ENCODE measurements at places on chromosomes 11 and 22.

GRCh38 chr11:1744891-1745700 lies 5.3 kb downstream of the IFITM10 start:
- DNase-seq = no peak

- no peak for DNase-seq
These were observed 35.7 kb upstream of the KLHL35 start for GRCh38 chr11:75468534-75469340.

DNA sequence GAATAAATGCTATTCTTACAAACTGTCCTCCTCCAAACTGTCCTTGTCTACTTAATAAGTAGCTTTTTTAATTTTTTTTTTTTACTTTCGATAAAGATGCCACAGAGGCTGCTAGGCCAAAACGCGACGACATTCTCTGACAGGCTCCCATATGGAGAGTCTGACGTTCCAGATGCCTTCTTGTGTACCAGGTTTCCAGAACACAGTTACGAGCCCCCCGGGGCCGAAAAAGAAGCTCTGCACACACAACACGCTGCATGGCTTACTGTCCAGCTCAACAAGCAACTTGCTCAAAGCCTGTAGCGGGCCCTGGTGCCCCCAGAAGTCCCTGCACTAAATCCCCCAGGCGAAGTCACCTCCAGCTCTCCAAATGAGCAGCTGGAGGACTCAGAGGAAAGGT lies 39.3 kb downstream of the LARGE1 start:
- no peak for DNase-seq

DNA sequence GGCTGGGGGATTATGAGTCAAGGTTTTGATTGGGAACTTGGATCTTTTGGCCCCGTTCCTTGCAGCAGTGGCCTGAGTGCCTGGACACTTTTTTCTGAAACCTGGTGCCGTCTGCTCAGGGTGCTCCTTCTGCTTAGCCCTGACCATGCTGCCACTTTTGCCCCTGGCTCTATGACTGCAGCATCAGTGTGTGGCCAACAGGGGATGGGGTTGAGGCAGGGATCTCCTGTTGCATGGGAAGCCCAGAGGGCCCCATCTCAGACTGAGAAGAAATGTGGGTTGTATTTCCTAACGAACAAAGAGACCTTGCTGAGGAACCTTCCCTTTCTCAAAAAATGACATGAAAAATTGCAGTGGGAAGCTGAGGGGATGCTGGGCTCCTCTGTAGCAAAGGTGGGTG lies 18.7 kb downstream of the POU2F3 start:
- no peak for DNase-seq

DNA sequence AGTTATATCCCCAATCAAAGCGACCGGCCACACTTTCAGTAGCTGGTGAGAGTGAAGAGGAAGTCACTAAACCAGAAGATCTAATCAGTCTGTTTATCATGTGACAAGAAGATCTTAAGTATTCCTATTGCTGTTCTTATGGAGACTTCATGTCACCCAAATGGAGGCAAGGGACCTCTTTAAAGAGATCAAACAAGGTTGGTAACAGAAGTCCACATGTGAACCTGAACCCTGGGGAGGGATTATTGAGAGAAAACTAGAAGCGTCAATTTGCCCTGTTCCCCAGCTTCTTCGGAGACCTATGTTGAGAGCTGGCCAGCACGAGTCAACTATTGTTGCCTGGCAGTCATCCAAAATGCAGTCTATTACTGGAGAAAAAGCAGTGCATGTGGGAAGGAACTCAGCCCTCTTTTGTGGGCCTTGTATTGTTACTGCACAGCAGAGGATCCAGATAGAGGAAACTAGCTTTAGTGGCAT lies 76.9 kb upstream of the CTSC start:
- DNase-seq = no peak

DNA sequence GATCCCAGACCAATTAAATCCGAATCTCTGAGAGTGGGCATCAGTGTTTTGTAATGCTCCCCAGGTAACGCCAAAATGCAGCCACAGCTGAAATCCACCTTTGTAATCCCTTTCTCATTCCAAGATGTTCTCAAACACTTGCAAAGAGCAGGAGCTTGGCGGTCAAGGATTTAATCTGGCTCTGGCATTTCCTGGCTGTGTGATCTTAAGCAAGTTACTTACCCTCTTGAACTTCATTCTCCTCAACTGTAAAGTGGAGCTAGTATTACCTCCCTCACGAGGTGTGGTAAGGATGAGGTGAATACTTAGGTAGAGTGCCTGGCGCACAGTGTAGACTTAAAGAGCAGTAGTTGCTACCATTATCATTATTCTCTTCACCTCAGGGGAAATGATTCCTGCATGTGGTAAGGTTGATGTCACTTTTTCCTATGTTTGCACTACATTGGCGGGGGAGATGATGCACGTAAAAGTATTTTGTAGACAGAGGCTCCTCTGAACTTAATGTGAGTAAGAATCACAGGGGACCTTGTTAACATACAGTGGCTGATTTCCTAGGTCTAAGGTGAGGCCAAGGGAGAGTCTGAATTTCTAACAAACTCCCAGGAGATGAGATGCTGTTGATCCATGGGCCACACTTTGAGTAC lies 210.4 kb upstream of the PITPNB start:
- DNase-seq = no peak

DNA sequence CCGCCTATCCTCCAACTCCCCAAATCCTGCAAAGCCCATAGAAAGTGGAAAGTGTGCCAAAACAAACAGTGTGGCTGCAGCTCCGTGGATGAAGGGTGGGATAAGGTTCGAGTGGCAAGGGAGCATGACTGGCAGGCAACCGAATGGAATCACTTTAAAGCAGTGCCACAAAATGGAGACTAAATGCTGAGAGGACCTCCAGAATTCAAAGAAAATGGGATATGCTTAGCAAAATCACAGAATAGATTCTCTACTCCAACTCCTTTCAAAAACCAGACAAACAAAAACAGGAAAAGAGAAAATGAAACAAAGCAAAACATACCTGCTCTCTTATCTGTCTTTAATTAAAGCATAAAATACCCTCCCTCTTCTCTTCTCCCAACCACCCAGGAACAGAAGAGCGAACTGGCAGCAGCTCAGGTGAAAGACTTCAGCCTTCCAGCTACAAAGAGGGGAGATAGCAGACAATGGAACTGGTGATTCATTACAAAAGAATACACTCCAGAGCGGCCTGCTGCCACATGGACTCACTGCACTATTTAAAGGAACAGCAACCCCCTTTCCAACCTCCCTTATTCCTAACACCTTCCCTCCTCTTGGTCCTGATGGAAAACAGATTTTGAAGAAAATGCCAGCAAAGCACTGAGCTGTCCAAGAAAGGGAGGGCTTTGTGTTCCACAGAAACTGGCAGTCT lies 118.5 kb downstream of the APOL5 start:
- DNase-seq = no peak

DNA sequence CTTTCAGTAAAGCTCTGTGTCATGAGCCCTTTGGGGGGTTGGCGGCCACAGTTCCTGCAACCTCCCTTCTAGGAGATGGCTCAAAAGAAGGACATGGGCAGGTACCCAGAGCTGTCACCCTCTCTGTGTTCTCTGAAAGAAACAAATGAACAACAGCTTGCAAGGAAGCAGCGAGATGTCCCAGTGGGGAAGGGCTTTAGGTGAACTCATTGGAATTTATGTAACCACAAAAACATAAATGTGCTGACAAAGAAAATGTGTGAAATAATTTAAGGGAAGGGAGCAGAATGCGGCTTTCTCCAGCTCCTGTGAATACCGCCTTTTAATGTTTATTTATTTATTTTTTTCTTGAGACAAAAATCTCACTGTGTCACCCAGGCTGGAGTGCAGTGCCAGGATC lies 3.3 kb downstream of the PARVG start:
- no peak for DNase-seq

DNA sequence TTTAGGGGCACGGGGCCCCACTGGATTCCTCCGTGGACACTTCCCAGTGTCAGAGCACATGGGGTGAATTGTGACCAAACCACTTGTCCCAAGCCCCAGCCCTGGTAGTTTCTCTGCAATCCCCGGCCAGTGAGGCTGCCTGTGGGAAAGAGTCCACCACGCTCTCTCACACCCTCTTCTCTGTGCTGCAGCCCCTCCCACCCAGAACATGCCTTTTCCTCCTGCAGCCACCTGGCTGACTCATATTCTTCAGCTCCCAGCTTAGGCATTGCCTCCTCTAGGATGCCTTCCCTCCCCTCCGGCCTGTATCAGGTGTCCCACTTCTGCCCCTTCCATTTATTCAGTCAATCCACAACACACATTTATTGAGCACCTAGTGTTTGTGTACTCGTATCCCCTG lies 5.4 kb upstream of the RPS6KB2 start:
- DNase-seq = no peak

DNA sequence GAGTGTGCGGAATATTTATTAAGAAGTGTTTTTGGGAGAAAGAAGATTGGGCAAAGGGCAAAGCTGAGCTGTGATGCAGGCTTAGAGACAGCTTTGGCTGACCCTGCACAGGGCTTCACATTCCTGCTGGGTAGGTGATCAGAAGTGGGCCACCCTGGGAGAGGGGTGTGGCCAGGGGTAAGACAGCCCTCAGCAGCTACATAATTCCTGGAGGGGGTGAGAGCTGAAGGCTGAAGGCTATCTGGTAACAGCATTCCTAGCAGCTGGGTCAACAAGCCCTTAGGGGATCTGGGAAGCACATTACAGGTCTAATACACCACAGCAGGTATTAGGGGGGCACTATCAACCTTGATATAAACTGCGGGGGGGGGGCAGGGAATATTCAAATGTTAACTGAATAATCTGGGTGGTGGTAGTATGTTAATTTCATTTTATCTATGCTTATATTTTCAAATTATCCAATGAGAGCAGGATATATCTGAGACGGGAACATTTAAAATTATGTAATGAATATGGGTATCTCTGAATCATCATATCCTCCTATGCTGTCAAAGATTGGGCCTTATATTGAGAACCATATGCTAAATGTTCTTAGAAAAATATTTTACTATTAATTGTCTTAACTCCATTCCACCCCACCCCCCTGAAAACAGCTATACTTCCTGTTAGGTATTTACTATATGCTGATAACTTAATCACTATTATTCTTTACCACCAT lies 5.9 kb downstream of the OOSP1 start:
- DNase-seq = no peak

GRCh38 chr22:25148149-25148691 lies 51.4 kb upstream of the CRYBB3 start:
- DNase-seq = no peak

- peak; percentile 72 for DNase-seq
These were observed at the start of gene GRAMD1B for GRCh38 chr11:123429913-123430720. TSS of gene GRAMD1B (plus strand) at chr11:123430269. CDS start at chr11:123430793, 524 bp downstream.

- DNase-seq = no peak
These were observed 538.5 kb downstream of the INSC start for GRCh38 chr11:15653191-15653710.

- no peak for DNase-seq
These were observed 620.6 kb downstream of the SOX6 start for GRCh38 chr11:15735706-15736105.

DNA sequence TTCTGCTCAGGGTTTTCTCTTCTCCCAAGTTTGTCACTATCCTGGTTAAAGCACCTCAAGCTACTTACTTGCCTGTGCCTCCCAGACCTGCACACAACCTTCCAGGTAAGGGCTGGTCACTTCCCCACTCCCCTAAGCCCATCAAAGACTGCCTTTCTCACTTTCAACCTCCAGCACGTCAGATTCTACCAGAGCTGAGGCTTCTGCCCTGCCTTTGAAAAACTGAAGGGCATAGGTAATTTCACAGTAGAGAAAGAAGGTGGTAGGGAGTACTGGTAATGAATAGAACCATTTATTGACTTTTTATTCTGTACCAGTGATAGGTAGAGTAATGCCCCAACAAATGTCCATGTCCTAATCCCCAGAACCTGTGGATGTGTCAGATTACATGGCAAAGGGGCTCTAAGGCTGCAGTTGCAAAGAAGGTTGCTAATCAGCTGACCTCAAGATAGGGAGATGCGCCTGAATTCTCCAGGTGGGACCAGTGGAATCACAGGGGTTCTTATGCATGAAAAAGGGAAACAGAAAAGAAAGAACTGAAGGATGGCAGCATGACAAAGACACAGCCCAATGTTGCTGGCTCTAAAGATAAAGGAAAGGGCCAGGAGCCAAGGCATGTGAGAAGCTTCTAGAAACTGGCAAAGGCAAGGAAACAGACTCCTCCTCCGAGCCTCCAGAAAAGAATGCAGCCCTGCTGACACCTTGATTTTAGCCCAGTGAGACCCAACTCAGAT lies 89.0 kb downstream of the SLC1A2 start:
- DNase-seq = no peak

- DNase-seq = no peak
These were observed 127.2 kb downstream of the OSBP2 start for GRCh38 chr22:30821863-30822215.

- DNase-seq = no peak
These were observed 2.5 kb downstream of the CNIH2 start for GRCh38 chr11:66280428-66280827.

GRCh38 chr22:38187413-38188212 lies 6.0 kb upstream of the PLA2G6 start:
- DNase-seq = no peak

- no peak for DNase-seq
These were observed 184.0 kb downstream of the TBC1D22A start for GRCh38 chr22:46946383-46946962.

GRCh38 chr22:43848366-43849171 lies 13.7 kb downstream of the SULT4A1 start:
- DNase-seq = no peak

DNA sequence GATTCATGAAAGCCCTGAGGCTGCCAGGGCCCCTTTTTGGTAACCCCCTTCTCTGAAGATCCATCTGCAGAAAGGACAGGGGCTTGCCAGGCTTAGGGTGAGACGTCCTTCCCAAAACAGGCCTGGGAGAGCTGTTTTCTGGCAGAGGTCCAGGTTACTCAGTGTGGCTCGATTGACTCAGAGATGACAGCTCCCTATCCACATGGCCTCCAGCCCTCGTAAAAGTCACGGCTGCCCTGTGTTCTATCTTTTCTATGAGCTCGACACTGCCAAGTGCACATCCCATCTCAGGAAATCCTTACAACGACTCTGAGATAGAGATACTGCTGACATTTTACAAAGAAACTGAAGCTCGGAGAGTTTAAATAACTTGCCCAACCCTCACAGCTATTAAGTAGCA lies 20.4 kb downstream of the ADAMTS8 start:
- no peak for DNase-seq

- DNase-seq = no peak
These were observed 235.2 kb upstream of the B3GAT1 start for GRCh38 chr11:134647066-134647743.

- DNase-seq = no peak
These were observed 3.8 kb downstream of the MRGPRE start for GRCh38 chr11:3228445-3228829.

All from activated naive CD4-positive, alpha-beta T cell treated with anti-CD3 and anti-CD28 coated beads, Interleukin-2, amount 50 U/mL, for 16 hours (primary cell).